ENCODE measurements at places on chromosomes 2 and 18. TPM values are rescaled to one million over a fixed set of nuclear protein-coding genes. Genes with fewer than 3 reads are reported as not detected.

DNA sequence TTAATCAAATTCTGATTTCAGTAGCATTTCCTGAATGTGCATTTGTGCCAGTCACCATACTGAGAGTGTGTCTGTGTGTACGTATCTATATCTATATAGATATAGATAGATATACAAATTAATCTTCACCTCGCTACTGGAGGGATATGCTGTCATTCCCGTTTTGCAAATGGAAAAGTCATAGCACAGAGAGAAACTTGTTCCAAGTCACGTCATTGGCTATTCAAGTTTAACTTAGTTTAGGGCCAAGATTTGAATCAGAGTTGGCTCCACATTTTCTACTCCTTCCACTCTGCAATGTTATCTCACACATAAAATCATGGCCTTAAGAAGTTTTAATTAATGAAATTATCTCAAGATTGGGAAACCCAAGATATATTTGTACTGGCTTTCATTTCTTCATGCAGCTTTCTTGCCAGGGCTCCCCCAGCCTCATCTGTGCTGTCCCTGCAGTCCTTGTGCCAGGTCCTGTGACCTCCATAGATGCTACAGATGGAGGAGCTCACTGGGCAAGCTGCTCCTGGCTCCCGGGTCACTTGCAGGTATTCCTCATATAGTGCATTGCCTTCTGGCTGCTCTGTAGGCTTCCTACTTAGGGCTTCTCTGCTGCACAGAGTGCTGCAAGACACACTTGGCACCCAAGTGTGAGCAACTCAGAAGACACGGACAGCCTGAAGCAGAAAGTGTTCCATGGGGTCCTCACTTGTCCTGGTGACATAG lies 245.8 kb downstream of the KCNS3 start:
- DNase-seq = no peak

Gene TMEM37
- 1.4 TPM for total RNA-seq

Gene MAPRE3
- 4.0 TPM for total RNA-seq

Gene DCDC2C
- not detected for total RNA-seq

DNA sequence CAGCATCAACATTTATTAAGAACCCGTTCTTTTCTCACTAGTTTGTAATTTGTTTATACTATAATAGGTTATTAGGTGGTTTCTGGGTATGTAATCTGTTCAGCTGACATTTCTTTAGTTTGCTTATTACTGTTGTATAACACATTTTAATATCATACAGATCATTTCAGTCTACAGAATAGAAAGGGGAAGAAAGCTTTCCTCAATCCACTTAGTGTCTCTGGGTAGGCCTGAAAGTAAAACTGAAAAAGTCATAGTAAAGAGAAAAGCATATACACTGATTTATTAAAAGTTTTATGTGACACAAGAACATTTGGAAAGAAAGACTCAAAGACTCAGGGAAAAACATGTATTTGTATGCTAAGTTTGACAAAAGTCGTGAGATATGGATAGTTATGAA lies 16.8 kb upstream of the KCNJ3 start:
- DNase-seq = no peak

Gene HOXD9
- not detected for total RNA-seq

GRCh38 chr2:72326759-72327158 lies 179.1 kb upstream of the CYP26B1 start:
- DNase-seq = no peak

GRCh38 chr2:29250977-29251376 lies 135.8 kb downstream of the CLIP4 start:
- DNase-seq = no peak

DNA sequence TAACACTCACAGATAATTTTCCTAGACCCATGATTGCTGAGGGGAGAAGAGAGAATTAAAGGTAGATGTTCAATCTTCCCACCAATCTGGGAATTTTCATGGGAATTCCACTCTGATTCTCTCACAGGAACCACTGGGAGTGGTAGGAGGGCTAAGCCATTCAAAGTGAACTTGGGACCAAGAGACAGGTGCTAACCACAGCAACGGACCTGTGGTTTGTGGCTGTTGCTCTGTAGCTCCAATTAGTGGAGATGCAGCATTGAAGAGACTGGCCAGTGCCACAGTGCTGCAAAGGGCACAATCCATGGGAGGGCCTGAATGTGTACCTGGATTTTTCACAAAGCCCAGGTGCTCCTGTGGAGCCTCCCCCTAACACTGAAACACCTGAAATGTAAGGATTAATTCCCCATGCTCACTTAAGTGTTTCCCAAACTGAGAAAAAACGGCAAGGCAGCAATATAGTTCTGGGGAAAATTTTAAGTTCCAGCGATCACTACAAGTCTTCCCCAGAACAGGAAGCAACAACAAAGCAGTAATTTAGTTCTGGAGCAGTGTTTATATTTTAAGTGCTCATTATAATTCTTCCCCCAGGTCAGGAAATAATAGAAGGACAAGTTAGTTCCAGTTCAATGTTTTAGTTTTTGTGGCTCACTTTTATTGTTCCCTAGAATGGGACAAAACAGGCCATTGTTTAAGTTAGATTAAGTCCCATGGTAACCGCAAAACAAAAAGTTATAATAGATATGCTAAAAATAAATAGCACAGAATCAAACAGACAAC lies 1045.8 kb downstream of the CNTNAP5 start:
- DNase-seq = no peak

DNA sequence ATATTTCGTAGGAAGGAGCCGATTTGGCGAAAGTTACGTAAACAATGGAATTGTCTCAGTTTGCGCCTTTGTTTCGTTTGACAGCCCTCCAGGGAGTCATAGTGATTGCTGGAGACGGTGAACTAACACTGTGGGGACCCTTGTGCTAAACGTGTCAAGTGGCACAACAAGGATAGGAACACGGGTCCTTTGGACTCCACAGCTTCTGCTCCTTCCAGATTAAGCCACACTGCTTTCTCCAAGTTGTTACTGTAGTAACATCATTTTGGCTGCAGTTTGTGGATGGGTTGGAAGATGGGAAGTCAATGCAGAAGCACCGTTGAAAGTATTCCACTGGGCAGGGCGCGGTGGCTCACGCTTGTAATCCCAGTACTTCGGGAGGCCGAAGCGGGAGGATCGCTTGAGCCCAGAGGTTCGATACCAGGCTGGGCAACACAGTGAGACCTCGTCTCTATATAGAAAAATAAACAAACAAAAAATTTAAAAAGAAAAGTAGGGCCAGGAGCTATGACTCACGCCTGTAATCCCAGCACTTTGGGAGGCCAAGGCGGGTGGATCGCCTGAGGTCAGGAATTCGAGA lies 636 bp upstream of the IMMT start:
- no peak for DNase-seq

- no peak for DNase-seq
Measured at GRCh38 chr2:73215254-73215653, 1.2 kb downstream of the SMYD5 start.

- no peak for DNase-seq
Measured at GRCh38 chr18:12321333-12321732, 13.3 kb downstream of the TUBB6 start.

- DNase-seq = no peak
Measured at GRCh38 chr2:106537047-106537446, 49.9 kb downstream of the CD8B2 start.

Gene CDH7
- total RNA-seq = 17.6 TPM

DNA sequence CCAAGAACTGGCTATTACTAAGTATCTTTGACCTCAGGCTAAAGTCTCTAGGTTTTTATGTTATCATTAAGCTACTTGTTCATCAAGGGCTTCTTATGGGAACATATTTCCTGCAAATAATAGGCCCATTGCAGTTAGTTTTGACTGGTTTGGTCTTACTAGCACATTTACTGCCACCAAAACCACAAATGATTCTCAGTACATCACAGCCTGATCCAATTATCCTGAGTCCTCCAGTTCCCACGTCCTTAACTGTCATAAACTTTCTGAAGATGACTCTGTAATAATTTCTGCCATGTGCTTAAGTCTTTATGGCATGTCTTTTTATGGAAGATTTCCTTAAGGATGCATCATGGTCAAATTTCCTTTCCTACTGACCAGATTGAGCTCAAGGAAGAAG lies 123.3 kb upstream of the TANK start:
- DNase-seq = no peak

Gene LRRC30
- total RNA-seq = not detected

- no peak for DNase-seq
Measured at GRCh38 chr18:60485201-60485600, 112.6 kb upstream of the MC4R start.

Gene MAP2
- 22.7 TPM for total RNA-seq

- DNase-seq = no peak
Measured at GRCh38 chr2:28613633-28614501, 118.0 kb downstream of the PLB1 start.

GRCh38 chr18:58593938-58594337 lies 35.0 kb downstream of the ALPK2 start:
- DNase-seq = no peak

- DNase-seq = no peak
Measured at GRCh38 chr2:203748331-203749126, 42.1 kb downstream of the CD28 start.

GRCh38 chr2:62787386-62787785 lies 81.9 kb downstream of the EHBP1 start:
- peak; percentile 45 for DNase-seq

- DNase-seq = no peak
Measured at GRCh38 chr2:152583512-152584229, 133.6 kb downstream of the PRPF40A start.

GRCh38 chr2:217527590-217528202 lies 475.1 kb downstream of the TNS1 start:
- DNase-seq = no peak

DNA sequence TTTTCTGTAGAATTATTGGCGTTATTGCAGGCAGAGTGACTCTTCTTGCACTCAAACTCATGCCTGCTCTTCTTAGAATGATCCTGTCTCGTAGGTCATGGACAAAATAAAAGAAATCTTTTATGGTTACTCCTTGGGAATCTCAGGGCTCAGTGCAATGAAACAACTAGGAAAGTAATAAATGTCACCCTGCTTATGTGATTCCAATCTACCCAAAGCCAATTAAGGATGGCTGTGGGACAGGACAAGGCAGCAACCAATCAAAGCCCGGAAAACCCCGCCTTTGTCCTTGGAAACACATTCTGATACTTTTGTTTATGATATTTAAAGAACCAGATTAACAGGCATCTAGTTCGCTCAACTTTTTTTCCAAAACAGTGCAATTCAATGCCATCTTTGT lies 53.0 kb downstream of the GRB14 start:
- no peak for DNase-seq

GRCh38 chr2:61420991-61421544 lies 49.8 kb downstream of the USP34 start:
- DNase-seq = no peak

- peak; percentile 12 for DNase-seq
Measured at GRCh38 chr18:9814431-9814830, 71.3 kb upstream of the TXNDC2 start.

GRCh38 chr2:74876081-74876886 lies 42.4 kb downstream of the HK2 start:
- peak; percentile 56 for DNase-seq

GRCh38 chr2:109110170-109110569 lies 18.8 kb upstream of the SH3RF3 start:
- DNase-seq = no peak

GRCh38 chr2:46974174-46974573 lies 58.6 kb upstream of the MCFD2 start:
- no peak for DNase-seq

DNA sequence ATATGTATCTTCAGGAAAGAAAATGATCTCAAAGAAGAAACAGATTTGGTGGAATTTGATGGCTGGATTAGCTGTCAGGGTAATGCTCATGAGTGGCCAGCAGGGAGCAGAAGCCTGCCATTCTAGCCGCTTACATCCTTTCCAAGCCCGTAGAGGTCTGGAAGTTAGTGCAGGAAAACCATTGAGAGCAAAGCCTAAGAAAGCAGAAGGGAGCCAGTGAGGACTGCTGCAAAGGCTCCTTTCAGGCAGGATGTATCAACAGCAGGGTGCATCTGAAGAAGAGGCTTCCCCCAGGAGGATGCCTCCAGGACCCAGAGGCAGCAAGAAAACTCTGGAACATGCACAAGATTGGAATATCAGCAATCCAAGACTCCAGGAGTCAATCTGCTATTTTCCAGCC lies 22.9 kb upstream of the LBH start:
- DNase-seq = peak; percentile 64

Gene GPR75
- 2.9 TPM for total RNA-seq

Gene IL36G
- not detected for total RNA-seq

Gene ST6GAL2
- not detected for total RNA-seq

DNA sequence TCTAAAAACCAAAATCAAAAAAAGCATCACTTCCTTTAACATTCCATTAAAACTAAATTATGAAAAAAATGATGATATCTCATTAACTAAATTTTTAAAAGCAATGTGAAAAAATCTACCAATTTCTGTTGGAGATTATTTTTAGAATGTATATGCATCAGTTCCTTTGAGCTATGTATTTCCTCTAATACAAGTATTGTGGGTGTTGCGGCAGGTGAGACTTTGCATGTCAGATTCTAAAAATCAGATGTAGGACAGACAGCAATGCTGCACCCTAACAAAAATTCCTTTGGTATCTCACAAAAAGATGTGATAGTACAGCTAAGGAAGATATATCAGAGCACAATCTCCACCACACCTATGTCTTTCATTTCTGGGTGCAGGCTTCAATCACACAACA lies 6.8 kb downstream of the MBD2 start:
- no peak for DNase-seq

- DNase-seq = no peak
Measured at GRCh38 chr2:238569507-238570195, 142.9 kb downstream of the ASB1 start.

Gene LIMS4
- total RNA-seq = not detected

DNA sequence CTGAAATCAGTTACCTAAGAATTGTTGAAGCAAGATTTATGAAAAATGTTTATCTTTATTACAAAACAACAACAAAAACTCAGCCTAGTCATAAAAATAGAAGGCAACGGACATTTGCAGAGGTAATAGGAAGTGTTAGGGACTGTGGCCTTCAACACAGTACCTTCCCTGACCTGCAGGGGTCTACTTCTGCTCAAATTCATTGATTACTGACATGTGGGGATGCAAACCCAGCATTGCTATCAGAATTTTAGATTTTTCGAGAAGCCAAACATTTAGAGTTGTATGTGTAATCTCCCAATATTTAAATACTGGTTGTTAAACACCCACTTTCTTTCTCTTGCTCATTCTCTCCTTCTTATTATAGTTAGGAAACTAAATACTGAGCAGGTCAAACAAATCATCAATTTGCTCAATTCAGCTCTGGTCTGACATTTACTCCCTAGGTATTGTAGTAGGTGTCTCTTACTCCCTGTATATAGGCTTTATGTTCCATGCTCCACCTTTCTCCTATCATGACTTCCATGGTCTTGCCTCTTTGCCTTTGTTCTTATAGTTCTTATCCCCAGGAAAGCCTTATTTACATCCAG lies 198.5 kb downstream of the UBE2E3 start:
- no peak for DNase-seq

DNA sequence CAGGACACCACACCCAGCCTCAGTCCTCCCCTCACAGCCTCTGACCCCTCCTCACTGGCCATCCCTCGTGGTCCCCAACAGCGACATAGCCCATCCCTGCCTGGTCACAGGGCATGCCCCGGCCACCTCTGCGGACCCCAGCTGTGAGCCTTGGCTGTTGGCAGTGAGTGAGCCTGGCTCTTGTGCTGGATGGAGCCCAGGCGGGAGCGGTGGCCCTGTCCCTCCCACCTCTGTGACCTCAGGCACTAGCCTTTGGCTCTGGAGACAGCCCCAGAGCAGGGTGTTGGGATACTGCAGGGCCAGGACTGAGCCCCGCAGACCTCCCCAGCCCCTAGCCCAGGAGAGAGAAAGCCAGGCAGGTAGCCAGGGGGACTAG lies 7.9 kb downstream of the DES start:
- no peak for DNase-seq

- no peak for DNase-seq
Measured at GRCh38 chr2:85978883-85979780, 90.3 kb upstream of the ST3GAL5 start.

GRCh38 chr2:134395779-134396178 lies 141.9 kb downstream of the MGAT5 start:
- DNase-seq = no peak

Measured in NCI-H460 (cell line).